ENCODE measurements at places on chromosomes 11 and 22. TPM values are rescaled to one million over a fixed set of nuclear protein-coding genes. Genes with fewer than 3 reads are reported as not detected.

The GGTLC2 gene
- not detected for total RNA-seq

The HBB gene
- 2,002 TPM for total RNA-seq

The RAG2 gene
- total RNA-seq = not detected

DNA sequence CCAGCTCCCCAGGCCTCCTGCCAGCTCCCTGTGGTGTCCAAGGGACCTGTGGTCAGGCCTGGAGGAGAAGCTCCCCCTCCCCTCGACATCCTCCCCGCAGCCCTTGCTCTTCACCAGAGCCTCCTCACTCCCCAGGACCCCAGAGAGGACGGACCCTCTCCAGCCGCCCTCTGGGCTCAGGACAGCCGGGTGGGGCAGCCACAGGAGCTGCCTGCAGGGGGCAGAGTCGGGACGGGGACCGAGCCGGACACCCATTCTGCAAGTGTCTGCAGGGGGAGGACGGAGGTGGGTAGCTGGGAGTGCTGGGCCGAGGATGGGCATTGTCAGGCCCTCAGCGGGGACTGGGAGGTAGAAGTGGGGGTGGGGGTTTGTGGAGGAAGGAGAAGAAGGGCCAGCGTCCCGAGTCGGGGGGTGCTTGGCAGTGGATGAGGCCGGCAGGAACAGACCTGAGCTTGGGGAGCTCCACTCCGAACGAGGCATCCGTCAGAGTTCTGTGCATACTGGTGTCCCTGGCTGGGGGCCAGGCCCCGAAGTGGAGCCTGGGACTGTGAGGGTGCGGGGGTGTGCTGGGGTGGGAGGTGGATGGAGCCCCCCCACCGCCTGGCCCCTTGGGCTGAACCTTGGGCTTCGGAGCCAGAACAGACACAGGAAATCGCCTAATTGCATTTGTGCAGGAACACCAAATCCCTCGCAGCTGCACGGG lies 15.2 kb downstream of the PRR33 start:
- no peak for DNase-seq

DNA sequence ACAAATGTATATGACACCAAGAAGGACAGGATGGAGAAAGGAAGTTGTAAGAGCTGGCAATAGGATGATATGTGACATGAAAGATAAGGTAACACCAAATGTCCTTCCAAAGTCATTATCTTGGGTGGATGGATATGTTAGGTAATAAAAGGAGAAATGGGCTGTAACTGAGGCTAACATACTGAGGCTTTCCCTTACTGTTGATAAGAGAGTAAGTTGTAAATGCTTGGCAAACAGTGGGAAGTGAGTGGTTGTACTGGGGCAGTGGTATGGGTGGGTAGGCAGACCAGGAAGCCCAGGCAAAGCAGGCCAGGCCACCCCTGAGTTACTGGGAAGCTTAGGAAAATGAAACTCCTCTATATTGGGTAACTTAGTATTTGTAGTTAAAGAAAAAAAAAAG lies 73.7 kb downstream of the ARHGAP42 start:
- no peak for DNase-seq

GRCh38 chr22:24445481-24446259 lies 18.3 kb downstream of the ADORA2A start:
- no peak for DNase-seq

- DNase-seq = no peak
Observed at GRCh38 chr22:37043209-37043827, 8.2 kb upstream of the KCTD17 start.

- DNase-seq = no peak
Observed at GRCh38 chr22:43411869-43412807, at the start of gene MPPED1. MPPED1 (plus strand) TSS chr22:43412014; CDS start chr22:43424986, 12,972 bp downstream.

DNA sequence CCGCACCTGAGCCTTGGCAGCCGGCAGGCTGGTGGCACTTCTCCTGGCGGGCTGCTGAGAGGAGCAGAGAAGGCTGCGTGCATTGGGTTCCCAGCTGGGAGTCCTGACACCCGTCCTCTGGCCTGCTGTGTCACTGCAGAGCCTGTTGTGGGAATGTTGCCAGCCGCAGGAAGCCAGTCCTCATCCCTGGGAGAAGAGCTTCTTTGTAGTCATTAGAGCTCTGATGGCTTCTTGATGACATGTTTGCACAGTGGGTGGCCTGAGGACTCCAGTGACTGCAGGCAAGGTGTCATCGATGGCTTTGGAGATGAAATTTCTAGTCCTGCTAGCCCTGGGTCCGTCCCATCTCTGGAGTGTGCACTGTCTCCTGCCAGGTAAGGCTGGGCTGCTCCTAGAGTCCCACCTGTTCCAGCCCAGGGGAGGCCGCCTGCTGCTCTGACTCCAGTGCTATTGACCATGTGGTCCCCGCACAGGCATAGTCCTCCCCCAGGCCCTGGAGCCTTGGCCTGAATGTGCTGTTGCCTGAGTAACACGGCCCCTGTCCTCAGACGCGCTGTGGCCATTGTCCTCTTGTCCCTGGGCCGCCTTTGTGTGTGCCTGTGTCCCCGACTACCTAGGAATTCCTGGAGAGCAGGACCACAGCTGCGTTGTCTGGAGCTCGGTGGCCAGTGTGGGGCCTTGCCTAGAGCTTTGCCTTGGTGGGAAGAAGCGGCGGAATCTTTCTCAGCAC lies 129.2 kb downstream of the CACNA1I start:
- no peak for DNase-seq

GRCh38 chr22:36577019-36577418 lies 48.1 kb upstream of the EIF3D start:
- no peak for DNase-seq

- no peak for DNase-seq
Observed at GRCh38 chr11:78140392-78141077, 1.1 kb upstream of the ALG8 start.

- DNase-seq = no peak
Observed at GRCh38 chr22:35133702-35134380, 67.9 kb downstream of the ISX start.

- no peak for DNase-seq
Observed at GRCh38 chr11:1947592-1948237, 583 bp downstream of the MRPL23 start.

GRCh38 chr11:103051151-103051801 lies 40.7 kb downstream of the DCUN1D5 start:
- no peak for DNase-seq

DNA sequence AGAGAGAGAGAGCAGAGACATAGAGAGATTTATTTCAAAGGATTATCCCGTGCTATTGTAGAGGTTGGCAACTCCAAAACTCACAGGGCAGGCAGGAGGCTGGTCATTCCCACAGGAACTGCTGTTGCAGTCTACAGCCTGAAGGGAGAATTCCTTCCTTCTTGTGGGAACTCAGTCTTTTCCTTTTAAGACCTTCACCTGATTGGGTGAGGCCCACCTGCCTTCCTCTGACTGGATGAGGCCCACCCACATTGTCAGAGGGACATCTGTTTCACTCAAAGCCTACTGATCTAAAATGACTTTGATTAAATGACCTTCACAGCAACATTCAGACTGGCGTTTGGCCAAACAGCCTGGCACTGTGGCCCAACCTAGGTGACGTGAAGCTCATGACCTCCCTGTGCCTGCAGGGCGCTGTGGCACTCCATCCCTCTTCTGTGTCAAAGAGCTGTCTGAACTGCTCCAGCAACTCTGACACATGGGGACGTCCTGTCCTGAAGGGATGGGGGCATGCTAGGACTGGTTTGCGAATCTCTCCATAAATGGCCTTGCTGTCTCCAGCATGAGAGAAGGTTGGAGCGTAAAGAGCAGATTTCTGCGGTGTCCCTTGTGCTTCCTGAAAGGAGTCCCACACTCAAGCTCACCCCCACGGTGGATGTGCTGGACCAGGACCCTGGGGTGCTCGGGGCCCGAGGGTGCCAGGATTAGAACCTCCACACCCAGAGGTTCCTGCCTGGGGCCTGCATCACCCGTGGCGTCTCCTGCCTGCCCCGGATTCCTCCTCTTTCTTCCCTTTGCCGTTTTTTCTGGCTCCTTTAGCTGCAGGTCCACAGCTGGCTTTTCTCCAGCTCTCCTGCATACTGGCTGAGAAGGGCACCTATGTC lies 20.7 kb downstream of the KRTAP5-5 start:
- DNase-seq = no peak

DNA sequence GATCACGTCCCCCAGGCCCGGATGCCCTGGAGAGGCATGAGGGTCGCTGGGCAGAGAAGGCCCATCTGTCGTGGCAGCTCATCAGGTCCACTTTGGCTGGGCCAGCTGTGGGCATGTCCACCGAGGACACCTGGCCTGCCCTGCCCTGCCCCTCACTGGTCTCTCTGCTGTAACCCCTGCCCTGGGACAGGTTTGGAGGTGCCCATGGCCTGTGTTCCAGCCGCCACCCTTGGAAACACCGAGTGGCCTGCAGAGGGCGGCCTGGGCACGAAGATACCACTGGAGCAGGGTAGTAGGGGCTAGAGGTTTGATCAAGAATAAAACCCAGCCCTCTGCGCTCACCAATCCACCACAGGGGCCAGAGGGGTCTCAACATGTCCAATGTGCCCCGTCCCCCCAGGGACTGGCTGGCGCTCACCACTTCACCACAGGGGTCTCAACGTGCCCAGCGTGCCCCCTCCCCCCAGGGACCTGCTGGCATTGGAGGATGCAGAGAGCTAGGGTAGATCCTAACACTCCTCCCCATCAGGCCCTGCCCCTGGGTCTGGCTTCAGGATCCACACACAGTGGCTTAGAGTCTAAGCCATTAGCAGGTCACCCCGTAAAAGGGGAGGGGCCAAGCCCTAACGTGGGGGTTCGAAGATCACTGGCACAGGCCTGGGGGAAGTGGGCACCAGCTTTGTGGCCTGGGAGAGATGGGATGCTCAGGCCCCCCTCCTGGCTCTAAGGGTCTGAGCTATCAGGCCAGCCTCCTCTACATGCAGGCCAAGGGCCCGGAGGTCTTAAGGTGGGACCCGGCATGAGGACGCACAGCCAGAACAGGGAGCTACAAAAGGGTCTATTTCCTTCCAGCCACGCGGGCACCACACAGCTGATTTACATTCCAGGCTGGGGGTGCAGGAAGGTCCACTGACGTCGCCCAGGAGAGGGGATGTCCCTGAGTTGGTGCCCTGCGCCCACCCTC lies 1.3 kb upstream of the HDAC10 start:
- DNase-seq = no peak

DNA sequence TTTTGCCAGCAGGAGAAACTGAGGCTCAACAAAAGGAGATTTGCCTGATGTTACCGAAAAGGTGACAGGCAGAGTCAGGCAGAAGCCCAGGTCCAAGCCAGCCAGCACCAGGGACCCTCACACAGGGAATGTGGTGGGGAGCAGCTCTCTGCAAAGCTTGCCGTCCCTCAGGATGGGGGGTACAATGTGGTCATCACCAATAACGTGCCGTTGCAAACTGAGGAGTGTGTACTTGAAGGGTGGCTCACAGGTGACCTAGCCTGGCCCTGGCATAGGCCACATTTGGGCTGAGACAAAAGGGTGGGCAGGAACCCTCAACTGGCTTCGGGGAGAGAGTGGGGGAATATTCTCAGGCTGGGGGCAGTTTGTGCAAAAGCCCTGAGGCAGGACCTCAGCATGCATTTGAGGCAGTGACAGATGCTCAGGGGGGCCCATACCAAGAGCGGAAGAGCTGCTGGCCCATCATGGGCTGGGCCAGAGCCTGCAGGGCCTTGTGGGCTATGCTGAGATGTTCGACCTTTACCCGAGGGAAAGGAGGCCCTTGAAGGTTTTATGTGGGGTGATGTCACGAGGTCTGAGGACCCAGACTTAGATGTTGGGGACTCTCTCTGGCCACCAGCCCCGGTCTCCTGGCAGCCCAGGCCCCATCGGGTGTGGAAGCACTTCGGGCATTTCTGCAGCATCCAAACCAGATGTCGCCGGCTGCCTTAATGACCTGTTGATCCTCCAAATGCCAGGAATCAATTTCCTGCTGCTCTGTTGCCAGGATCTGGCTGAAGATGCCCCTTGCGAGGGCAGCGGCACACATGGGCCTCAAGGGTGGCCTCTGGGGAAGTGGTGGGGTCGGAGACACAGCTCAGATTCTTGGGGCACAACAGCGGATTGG lies 57.4 kb upstream of the SHISAL1 start:
- no peak for DNase-seq

All from spinal cord (tissue), 10 donors.